MM.1S (cell line): ENCODE measurements at places on chromosomes 5 and 9.

DNA sequence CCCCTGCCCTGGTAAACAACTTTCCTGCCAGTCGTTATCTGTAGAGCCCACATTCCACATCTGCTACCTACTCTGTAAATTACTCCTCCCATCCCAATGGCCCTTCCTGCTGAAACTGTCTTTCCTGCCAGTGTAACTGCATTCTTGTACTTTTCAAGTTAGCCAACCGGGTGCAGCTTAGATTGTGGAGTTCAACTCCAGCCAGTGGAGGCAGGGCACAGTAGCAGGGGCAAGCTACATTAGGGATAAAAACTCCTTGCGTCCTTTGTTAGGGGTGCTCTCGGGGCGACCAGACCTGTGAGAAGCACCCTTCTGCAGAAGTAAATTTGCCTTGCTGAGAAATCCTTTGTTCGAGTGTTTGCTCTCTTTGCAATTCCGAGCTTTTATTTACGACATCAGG, 639.0 kb upstream of the TYRP1 start:
- H3K27me3 ChIP-seq, result no peaks in the 10 kb centered on the region
- no peak overlapping the region for H3K4me3 ChIP-seq
- H3K27ac ChIP-seq, result no peak overlapping the region
- no peaks in the 10 kb centered on the region for H3K4me1 ChIP-seq

DNA sequence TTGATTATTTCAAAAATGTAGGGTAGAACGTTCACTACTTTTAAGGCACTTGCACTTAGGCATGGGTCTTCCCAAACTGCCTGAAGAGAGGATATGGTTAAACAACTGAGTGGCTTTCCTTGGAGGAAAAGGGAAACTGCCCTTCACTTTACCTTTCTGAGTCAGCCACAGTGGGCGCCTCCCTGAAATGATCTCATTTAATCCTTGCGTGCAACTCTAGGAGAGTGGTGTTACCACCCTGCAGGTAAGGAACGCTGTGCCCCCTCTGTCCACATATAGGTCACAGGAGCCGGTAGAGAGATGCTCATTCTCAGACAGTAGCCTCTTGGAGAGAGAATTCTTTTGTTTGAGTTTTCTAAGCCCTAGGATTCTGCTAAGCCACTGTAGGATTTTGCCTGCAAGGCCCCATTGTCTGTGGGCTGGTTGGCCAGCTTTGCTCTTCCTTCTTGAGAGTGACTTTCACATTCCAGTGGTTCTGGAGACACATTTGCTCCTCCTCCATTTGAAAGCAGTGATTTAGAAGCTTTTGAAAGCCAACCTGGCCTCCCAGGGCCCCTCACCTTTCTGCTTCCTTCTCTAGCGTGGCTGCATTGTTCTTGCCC, 110.3 kb upstream of the CTSL start:
- H3K36me3 ChIP-seq, result no peaks in the 10 kb centered on the region
- H3K4me3 ChIP-seq, result no peak overlapping the region
- H3K27ac ChIP-seq, result no peak overlapping the region
- no peaks in the 10 kb centered on the region for H3K4me1 ChIP-seq

DNA sequence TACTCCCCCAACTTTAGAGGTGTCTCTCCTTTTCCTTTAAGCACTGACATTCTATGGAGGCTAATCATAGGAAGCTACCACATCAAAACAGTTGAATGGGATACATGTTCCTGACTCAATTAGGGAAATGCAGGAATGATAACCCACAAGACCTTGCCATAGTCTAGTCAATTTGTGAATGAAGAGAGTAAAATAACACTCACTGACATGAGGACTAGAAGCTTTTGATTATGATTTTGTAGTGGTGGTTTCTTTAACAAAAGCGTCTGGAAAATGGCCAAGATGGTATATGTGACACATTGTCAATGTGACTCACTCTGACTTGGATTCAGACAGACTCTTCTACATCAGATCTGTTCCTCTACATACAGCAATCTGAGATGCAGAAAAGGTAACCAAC, 13.7 kb upstream of the PRELID2 start:
- H3K4me3 ChIP-seq, result no peak overlapping the region
- no peaks in the 10 kb centered on the region for H3K27me3 ChIP-seq
- DNase-seq, result no peak
- no peaks in the 10 kb centered on the region for H3K36me3 ChIP-seq
- H3K27ac ChIP-seq, result no peak overlapping the region

- no peak overlapping the region for H3K27ac ChIP-seq
- H3K4me1 ChIP-seq, result no peaks in the 10 kb centered on the region
These were observed 11.2 kb downstream of the ENC1 start for GRCh38 chr5:74629326-74629725.

DNA sequence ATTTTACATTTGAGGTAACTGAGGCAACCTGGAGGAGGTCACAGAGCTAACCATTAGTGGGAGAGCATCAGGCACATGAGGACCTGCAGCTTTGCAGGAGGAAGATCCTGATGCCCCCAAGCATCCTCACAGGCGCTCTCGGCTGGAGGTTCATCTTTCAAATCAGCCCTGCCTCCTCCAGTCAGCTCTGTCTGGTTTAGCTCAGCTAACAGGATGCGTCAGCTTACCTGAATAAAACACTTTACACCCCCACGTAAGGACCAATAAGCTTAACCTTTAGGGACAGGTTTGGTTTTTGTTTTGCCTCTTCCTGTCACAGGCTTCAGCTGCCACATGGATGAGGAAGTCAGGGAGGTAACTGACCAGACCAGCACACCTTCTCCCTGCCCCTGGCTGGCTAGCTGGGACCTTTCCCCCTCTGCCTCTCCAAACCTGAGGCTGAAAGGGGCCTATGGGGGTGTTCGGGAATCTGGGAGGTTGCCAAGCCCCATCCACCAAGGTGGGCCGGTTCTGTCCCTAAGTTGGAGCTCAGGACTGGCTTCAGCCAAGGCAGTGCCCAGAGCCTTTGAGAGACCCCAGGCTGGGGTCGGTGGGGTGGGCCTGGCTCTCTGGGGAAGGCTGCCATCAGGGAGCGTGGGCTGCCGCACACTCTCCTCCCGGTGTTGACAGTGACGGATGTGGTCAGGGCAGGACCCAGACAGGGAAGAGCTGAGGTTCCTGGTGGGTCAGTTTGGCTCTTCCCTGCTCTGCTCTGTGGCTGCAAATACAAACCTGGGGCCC, 20.0 kb upstream of the FCN1 start:
- H3K27ac ChIP-seq, result no peak overlapping the region
- H3K4me3 ChIP-seq, result no peak overlapping the region
- DNase-seq, result no peak
- no peaks in the 10 kb centered on the region for H3K4me1 ChIP-seq

- H3K27ac ChIP-seq, result no peak overlapping the region
- no peak for DNase-seq
- no peaks in the 10 kb centered on the region for H3K4me1 ChIP-seq
- H3K27me3 ChIP-seq, result no peaks in the 10 kb centered on the region
These were observed 105.0 kb downstream of the ERCC6L2 start for GRCh38 chr9:95980262-95981125.

- H3K36me3 ChIP-seq, result no peaks in the 10 kb centered on the region
- no peaks in the 10 kb centered on the region for H3K27me3 ChIP-seq
- no peak overlapping the region for H3K4me3 ChIP-seq
- DNase-seq, result no peak
- no peak overlapping the region for H3K27ac ChIP-seq
These were observed 36.4 kb downstream of the NXNL2 start for GRCh38 chr9:88571419-88571818.

DNA sequence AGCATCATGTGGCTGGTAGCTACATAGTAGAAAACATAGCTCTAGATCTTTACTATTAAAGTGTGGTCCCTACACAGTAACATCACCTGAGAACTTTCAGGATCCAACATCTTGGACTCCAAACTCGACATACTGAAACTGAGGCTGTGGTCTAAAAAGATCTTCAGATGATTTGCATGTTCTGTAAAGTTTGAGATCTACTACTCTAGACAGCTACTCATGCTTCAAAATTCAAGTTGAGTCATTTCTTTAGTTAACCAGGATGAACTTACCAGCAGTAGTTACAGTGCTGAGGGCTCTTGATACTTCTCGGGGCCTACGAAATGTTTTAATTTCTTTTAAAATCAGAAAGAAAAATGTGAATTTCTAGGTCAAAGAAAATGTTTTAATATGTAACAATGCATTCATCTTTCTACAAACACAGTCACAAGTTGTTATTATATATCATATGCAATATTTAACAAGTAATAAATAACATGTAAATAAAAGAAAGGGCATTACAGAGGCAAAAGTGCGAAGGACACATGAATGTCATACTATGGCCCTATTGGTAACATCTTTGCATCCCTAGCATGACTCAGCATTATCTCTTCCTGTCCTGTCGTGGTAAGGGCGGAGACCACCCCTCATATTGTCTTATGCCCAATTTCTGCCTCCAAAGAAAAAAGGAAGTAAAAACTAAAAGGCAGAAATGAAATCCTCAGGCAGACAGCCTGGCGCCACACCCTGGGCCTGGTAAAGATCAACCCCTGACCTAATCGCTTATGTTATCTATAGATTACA, 563.9 kb upstream of the TLE4 start:
- no peaks in the 10 kb centered on the region for H3K27me3 ChIP-seq
- H3K4me1 ChIP-seq, result no peaks in the 10 kb centered on the region
- no peak overlapping the region for H3K4me3 ChIP-seq
- H3K27ac ChIP-seq, result no peak overlapping the region
- DNase-seq, result no peak

DNA sequence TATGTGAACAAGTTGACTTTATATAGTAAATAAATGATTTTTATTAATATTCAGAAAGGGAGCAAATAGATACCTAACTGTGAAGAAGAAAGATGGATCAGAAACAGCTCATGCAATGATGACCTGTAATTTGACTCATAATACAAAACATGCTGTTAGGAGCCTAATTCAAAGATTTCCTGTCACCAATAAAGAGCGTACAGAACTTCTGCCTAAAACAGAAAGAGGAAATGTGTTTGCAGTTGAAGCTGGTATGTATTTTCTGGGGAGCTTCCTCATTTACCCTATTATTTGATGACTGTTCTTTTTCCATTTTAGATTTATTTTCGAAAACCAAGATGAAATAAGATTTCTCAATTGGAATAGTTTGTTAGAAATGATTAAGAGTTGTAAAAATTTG, 11.4 kb downstream of the YTHDC2 start:
- no peak overlapping the region for H3K27ac ChIP-seq
- no peaks in the 10 kb centered on the region for H3K4me1 ChIP-seq
- no peaks in the 10 kb centered on the region for H3K36me3 ChIP-seq
- H3K4me3 ChIP-seq, result no peak overlapping the region
- H3K27me3 ChIP-seq, result no peaks in the 10 kb centered on the region

GRCh38 chr9:128113526-128114325, 13.8 kb downstream of the PTGES2 start:
- no peak for DNase-seq
- H3K27ac ChIP-seq, result no peak overlapping the region
- H3K4me3 ChIP-seq, result no peak overlapping the region
- no peaks in the 10 kb centered on the region for H3K36me3 ChIP-seq
- no peaks in the 10 kb centered on the region for H3K4me1 ChIP-seq
